ENCODE measurements at places on chromosomes 7 and 10.

DNA sequence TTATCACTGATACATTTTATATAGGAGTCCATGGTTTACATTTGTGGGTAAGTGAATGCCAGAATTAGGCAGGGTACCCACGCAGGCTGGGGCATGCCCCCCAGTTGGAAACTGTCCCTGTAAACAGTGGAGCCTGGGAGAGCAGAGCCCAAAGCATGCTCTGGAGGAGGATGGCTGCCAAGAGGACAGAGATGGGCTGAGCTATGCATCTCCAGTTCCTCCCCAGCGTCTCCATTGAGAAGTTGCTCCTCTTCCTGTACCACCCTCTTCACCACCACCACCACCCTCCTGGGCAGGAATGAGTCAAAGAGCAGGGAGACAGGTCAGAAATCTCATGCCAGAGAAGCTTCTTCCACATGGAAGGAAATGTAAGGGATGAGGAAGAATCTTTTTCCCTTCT is 67.7 kb upstream of the KMT2E start:
- DNase-seq = no peak

GRCh38 chr7:2000746-2001321 is 231.9 kb downstream of the MAD1L1 start:
- DNase-seq = no peak

DNA sequence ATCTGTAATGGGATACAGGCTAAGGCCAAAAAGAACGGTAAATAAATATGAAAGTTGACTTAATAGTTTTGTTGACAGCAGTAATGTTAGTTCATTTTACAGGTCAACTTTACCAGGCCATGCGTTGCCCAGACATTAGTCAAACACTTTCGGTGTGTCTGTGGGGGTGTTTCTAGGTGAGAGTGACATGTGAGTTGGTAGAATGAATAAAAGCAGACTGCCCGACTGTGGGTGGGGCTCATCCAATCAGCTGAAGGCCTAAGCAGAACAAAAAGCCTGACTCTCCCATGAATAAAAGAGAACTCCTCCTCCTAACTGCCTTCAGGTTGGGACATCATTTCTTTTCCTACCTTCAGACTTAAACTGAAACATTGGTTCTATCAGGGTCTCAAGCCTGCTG is 132.3 kb downstream of the MTPAP start:
- no peak for DNase-seq

- DNase-seq = peak; percentile 6
Measured at GRCh38 chr7:155591055-155591775, 44.9 kb upstream of the CNPY1 start.

- DNase-seq = peak; percentile 59
Measured at GRCh38 chr10:91758303-91759146, 39.7 kb upstream of the TNKS2 start.

Measured in NCI-H69 (cell line).